GM13976 (cell line): ENCODE measurements at places on chromosomes 16 and 17.

DNA sequence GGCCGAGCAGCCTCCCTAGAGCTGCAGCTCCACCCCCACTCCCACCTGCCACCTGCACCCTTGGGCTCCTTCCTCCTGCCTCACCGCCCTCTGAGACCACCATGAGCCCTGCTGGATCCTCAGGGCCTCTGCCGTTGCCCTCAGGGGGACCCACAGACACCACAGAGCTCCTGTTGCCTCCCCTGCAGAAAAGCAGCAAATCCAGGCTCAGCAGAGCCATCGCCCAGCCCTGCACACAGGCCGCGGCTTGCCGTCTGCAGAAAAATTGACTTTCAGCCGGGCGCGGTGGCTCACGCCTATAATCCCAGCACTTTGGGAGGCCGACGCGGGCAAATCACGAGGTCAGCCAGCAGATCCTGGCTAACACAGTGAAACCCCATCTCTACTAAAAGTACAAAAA is 7.0 kb upstream of the PPP1R27 start:
- no peak for DNase-seq

GRCh38 chr17:28748852-28749515 is 5.2 kb downstream of the TRAF4 start:
- DNase-seq, result no peak

GRCh38 chr17:27247071-27247957 is 46.6 kb upstream of the WSB1 start:
- no peak for DNase-seq

- peak; percentile 44 for DNase-seq
Observed at GRCh38 chr16:27431773-27432532, 30.0 kb downstream of the IL21R start.

DNA sequence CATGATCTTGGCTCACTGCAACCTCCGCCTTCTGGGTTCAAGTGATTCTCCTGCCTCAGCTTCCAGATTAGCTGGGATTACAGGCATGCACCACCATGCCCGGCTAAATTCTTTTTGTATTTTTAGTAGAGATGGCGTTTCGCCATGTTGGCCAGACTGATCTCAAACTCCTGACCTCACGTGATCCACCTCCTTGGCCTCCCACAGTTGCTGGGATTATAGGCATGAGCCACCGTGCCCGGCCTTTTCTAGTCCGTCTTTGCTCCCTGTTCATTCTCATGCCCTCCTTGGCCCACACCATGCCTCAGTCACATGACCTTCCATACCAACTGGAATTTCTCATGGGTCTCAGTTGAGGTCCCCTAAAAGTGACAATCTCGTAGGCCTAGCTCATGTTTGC is 86.9 kb downstream of the SNX29 start:
- no peak for DNase-seq

GRCh38 chr17:45262516-45263476 is 902 bp upstream of the SPATA32 start:
- DNase-seq, result no peak

DNA sequence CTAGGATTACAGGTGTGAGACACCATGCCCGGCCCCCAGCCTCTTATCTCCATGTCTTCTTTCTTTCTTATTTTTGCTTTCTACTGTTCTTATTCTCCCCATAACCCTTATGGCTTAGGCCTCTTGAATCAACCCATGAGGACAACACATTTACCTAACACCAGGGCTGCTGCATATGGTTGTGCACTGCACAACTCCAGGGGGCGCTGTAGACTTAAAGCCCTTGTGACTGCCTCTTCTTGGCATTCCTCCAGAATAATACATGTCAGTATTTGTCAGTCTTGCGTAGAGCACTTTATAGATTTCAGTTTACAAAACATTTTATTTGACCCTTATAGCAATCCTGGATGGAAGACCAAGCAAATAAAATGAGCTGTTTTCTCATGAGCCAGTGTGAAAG is 225.0 kb upstream of the SALL1 start:
- no peak for DNase-seq

GRCh38 chr17:21131137-21131536 is 4.4 kb downstream of the DHRS7B start:
- DNase-seq, result no peak

- DNase-seq, result no peak
Observed at GRCh38 chr16:65522412-65522811, 400.5 kb upstream of the CDH11 start.

DNA sequence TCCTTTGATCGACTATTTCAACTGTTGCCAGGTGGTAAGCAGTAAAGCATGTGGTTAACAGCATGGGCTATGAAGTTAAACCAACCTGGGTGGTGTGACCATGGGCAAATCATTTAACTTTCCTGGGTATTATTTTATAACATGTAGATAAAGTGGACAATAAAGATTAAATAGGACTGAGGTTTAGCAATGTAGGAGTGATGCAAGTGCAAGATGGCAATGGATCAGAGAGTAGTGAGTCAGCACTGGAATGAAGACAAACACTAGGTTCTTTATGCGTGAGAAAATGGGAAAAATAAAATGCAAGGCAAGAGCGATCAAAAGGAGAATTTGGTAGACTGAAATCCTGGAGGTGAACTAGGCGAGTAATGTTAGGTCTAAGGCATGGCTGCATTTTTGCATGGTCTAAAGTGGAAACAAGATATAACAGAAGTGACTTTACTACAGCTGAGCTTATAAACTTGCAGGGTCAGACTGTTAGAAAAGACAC is 222.4 kb upstream of the AXIN2 start:
- no peak for DNase-seq

GRCh38 chr16:7382521-7382920 is 49.9 kb downstream of the RBFOX1 start:
- DNase-seq, result no peak

- no peak for DNase-seq
Observed at GRCh38 chr17:17732892-17733670, 51.8 kb downstream of the RAI1 start.

DNA sequence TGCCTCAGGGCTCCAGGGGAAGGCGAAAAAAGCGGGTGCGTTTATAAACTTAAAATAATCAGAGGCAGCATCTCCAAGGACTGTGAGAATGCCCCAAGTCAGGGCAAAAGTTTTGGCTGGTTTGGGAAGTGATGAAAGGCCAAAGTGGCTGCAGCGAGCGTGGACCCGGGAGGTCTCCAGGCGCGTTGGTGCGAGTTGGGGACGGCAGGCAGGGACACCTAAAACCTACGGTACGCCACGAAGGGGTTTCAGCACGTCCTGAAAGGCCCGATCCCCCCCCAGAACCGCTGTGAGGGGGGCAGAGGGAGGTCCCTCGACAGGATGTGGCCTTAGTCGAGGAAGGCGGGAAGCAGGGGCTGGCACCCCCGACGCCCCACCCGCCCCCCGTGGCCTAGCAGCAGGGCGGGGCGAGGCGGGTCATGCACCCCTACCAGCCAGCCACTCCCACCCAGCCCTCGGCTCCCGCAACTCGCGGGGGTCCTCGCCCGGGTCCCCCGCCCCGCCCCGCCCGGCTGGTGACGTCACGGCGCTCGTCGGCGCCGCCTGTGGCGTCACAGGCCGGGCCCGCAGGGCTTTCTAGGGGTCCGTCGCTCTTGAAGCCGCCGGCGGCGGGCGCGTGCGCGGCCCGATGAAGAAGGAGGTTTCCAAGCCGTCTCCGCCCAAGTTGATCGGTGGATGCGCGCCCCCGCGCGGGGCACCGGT is at the start of gene MYCBPAP:
Gene MYCBPAP (plus strand): TSS at position 569 of the 702 bp plus-strand sequence. CDS start 236 bp downstream, outside the sequence.
- peak; percentile 93 for DNase-seq

- no peak for DNase-seq
Observed at GRCh38 chr16:80372341-80372740, 168.5 kb upstream of the DYNLRB2 start.

DNA sequence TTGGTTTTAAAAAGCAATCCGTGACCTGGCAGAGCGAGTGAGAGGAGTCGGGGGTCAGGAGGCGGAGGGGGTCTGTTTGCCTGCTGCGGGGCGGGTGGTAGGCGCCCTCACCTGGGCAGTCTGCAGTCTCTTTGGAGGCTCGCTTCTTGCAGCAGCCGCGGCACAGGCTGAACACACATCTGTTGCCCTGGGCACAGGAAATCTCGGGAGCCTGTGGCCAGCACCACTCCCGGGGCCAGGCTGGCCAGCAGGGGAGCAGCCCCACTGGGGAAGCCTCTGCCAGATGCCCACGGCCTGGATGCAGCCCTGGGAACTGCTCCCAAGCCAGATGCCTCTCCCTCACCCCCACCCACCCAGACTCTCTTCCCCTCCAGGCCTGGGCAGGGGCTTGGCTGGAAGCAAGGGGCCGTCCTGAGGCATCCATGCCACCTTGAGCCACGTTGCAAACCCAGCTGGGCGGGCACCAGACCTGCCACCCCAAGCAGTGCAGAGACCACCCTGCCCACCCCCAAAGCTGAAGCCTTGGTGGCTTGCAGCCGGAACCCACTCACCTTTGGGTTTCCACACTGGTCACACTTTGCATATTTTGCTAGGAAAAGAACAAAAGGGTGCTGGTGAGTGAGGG is 6.6 kb downstream of the GPS1 start:
- DNase-seq, result no peak

GRCh38 chr16:66512272-66513110 is 37.4 kb downstream of the TK2 start:
- no peak for DNase-seq

- no peak for DNase-seq
Observed at GRCh38 chr17:46003907-46004748, 5.1 kb downstream of the STH start.

GRCh38 chr16:8005096-8005860 is 585.0 kb downstream of the TMEM114 start:
- no peak for DNase-seq

DNA sequence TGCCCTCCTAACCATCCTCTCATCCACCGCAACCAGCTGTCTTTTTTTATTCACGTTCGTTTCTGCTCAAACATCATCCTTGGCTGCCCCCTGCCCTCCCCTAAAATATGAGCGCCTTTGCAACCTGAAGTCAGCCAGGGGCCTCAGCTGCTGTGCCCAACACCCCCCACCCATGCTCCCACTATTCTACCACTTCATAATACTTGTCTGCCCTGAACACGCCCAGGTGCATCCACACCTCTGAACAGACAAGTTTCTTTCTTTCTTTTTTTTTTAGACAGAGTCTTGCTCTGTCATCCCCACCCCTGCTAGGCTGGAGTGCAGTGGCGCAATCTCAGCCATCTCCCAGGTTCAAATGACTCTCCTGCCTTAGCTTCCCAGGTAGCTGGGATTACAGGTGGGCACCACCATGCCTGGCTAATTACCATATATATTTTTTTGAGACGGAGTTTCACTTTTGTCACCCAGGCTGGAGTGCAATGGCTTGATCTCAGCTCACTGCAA is 26.9 kb downstream of the CEP295NL start:
- no peak for DNase-seq

DNA sequence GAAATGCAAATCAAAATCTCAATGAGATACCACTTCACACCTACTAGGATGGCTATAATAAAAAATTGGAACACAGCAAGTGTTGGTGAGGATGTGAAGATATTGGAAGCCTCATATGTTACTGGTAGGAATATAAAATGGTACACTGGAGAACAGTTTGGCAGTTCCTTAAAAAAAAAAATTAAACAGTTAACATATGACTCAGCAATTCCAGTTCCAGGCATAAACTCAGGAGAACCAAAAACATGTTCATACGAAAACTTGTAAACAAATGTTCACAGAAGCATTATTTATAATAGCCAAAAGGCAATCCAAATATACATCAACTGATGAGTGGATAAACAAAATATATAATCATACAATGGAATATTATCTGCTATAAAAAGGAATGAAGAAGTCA is 28.2 kb downstream of the ZNF652 start:
- no peak for DNase-seq

DNA sequence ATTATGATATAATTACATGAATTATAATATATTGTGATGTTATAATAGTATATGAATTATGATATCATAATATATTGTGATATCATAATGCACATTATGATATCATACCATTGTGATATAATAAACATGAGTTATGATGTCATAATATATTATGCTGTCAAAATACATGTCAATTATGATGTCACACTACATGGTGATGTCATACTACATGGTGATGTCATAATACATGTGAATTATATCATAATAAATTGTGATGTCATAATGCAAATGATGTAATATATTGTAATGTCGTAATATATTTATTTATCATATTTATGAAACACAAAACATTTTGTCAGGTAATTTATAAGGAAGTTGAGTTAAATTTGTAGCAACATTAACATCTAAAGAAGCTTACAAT is 1950.1 kb downstream of the TP53TG3F start:
- DNase-seq, result no peak

GRCh38 chr16:27483624-27484023 is 66.1 kb downstream of the GTF3C1 start:
- DNase-seq, result no peak

- DNase-seq, result no peak
Observed at GRCh38 chr16:77700846-77701245, 21.5 kb upstream of the NUDT7 start.

- no peak for DNase-seq
Observed at GRCh38 chr16:707062-707538, 1.5 kb upstream of the FBXL16 start.

DNA sequence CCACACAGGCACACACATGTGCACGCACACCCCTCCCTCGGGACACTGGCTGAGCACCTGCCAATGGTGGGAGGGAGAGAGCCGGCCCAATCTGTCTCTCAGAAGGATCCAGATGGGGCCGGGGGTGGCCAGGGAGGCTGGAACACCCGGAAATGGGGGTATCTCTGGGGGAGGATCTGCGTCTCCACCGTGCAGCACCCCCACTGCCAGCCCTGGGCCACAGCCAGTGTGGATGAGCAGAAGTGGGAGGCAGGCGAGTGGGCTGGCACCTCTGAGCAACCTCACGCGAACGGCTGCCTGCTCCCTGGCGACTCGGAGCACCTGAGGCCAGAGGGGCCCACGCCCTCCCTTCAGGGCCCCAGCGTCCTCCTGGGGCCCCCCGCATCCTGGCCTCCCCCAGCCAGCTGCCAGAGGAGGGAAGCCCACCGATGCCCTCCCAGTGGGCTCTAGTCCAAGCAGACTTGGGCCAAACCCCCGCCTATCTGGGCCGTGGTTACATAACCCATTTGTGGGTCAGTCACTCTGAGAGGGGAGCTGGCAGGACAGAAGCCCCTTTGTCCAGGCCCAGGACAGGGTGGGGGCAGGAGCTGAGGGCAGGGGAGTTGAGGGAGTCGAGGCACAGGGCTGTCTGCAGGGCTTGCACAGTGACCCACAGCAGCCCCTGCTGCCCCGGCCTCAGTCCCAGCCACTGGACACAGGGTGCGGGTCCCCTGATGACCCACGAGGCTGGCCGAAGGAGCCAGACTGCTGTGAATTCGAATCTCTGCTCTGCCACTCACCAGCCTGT is 5.6 kb downstream of the CASKIN1 start:
- DNase-seq, result no peak

- DNase-seq, result no peak
Observed at GRCh38 chr16:62190426-62190825, 154.2 kb upstream of the CDH8 start.

- no peak for DNase-seq
Observed at GRCh38 chr16:27080895-27081294, 14.2 kb downstream of the C16orf82 start.

DNA sequence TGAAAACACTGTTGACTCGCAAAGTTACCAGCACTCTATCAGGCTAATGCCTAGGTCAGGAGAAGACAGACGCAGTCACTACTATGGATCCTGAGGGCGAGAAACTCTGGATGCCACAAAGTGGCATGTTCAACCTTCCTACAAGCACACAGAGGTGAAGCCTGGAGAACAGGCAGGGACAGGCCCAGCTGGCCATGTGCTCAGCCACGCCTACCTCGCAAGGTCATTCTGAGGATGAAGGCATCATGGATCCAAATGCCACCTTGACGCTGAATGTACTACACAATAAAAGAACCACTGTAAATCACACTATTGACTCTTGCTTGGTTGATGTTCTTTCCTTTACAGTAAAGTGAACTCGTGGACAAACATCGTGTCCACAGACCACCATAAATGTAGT is 85.8 kb downstream of the ANKRD11 start:
- DNase-seq, result no peak
